ENCODE measurements at places on chromosomes 1 and 21. TPM values are rescaled to one million over a fixed set of nuclear protein-coding genes. Genes with fewer than 3 reads are reported as not detected.

DNA sequence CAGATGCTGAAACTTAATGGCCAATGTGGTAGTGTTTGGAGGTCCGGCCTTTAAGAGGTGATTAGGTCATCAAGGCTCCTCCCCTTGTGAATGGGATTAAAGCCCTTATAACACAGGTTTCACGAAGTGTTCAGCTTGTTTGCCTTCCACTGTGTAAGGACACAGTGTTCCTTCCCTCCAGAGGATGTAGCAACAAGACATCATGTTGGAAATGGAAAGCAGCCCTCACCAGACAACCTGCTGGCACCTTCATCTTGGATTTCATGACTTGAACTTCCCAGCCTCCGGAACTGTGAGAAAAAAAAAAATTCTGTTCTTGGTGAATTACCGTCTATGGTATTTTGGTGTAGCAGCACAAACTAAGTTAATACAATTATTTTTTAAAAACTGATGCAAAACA is 613.8 kb downstream of the KIF26B start:
- no peak for DNase-seq

DNA sequence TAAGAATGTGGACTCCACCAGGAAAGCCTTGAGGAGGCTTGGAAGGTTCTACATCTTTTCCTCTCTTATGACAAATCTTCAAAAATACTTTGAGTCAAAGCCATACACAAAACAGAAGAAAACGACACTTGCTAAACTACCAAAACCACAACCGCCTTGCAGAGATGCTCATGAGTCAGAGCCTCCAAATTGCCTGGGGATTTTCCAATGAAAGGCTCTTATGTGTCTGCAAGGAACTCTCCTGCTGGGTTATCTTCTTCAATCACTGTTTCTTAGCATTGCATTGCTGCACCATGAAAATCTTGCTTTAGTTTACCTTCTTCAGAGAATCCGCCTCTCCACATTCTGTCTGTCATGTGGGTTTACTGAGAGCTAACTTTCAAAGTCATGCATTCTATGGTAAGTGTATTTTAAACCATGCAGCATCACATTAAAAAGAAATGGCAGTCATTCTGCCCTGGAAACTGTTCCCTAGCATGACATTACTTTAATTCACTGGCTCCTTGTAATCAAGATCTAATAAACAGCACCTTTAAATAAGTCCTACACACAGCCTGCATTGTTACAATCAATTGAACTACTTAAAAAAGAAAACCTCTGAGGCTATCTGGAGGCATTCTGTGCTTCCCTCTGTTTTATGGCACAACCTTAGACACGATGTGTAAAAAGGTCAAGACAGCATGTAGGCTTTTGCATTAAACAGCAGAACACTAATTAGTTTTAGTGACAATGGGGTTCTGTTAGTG is 210.0 kb upstream of the FOXD3 start:
- peak; percentile 3 for DNase-seq

- DNase-seq = no peak
Measured at GRCh38 chr1:173171152-173171551, 36.0 kb downstream of the TNFSF4 start.

DNA sequence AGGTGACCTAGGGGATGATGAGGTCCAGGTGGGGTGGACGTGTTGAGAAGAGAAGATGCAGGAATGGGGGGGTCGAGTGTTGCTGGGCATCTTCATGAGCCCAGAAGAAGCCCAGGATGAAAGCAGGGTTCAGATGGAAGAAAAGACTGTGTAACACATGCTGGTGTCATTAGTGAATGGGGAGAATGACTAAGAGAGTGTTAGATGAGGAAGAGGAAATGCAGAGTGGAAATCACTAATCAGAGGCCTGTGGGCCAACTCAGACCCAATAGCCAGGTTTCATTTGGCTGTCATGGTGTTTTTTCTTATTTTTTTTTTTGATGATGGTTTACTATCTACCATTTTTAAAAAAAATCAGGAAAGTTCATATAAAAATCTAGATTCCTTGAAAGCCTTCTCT is 180.8 kb upstream of the CAMK1G start:
- no peak for DNase-seq

DNA sequence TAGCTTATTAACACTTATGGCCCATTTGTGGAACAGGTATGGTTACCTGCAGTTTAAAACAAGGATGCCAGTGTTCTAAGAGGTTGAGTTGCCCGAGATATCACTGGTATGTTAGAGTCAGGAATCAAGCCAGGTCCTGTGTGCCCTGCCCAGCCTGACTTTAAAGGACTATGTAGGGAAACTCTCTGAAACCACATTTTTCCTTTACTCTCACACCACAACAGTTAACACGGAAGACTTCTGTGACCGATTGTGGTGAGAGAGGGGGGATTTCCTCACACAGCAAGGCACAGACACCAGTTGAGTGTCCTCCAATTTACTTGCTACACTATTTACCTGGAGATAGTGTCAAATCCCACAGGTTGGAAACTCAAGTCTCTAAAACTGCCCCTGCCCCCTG is 47.8 kb downstream of the UCK2 start:
- no peak for DNase-seq

GRCh38 chr1:102085896-102086295 is 89.2 kb upstream of the OLFM3 start:
- no peak for DNase-seq

DNA sequence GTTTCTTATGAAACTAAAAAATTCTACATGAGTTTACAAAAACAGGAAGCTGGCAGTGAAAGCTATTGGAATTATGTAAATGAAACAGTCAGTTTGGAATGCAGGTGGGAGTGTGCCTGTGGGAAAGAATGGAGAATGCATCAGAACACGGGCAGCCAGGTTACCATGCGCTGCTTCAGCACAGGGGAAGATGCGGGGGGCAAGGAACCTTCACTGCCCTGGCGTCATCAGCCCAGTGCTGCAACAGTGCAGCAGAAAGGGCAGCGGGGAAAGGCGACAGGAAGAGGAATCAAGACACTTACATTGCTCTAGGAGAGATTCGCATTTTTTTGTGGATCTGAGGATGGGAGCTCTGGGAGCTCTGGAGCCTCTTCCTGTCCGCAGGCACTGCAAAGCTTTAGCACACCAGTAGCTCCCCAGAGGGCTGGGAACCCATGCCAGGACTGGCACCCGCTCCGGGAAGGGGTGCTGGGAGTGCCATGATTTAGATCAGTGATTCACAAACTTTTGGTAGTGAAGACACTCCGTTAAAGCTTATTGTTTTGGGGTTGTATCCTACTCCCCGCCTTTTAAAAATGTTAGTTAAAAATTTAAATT is 64.1 kb upstream of the WDR26 start:
- no peak for DNase-seq

- no peak for DNase-seq
Measured at GRCh38 chr1:29646161-29646775, 409.9 kb downstream of the PTPRU start.

DNA sequence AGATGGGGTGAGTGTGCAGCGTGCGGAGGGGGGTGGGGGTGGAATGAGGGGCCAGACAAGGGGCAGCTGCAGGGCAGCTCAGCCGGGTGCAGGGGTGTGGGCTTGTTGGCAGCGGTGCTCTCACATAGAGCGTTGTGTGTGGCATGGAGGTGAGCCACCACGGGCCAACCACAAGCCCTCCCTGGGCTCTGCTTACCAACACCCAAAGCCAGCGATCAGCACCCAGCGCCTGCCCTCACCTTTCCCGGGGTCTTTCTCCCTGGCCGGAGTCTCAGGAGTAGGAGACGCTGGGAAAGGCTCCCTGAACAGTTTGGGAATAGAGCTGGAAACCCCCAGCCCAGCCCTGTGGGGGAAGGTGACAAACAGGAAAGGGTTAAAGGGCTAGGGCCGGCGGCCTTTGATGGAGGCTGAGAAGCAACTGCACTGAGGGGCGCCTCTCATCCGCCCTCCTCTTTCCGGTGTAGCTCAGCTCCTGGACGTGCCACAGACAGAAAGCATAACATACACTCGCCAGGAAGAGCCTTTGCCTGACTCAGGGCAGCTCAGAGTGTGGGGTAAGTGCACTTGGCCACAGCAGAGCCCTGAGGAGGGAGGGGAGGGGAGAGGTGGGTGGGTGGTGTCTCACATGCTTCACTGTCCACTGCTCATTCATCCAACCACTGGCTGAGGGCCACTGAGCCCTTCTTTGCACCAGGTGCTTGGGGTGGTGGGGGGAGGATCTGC is 577 bp downstream of the IKBKE start:
- DNase-seq = peak; percentile 36

DNA sequence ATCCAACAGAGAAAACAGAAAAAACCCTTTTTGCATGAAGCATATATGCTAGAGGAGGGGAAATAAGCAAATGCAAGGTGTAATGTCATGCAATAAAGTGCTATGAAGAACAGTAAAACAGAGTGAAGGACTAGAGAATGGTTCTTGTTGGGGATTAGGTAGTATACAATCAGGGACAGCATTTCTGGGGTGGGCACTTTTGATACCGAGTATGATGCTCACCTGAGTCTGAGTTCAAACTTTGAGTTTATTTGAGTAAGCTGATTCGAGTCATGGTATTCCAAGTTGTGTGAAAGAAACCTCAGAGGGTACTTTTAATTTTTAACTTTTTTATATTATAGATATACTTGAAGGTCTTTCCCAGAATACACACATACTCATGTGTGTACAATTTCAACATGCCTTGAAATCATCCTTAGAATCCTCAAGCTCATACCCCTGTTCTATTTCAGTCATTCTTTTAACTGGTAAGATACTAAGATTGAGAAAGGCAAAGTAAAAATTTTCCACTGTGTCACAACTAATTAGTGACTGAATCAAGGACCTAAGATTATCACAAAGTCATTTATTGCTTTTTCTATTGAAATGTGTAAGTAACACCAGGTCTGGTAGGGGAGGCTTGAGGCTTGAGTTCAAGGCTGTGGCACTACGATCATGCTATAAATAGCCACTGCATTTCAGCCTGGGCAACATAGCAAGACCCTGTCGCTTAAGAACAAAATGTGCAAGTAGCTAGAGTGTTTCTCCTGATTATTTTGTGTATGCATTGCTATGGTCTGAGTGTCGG is 12.1 kb downstream of the LRRC8B start:
- no peak for DNase-seq

GRCh38 chr1:180236698-180237509 is 6.8 kb downstream of the LHX4 start:
- no peak for DNase-seq

The OR2T1 gene
- total RNA-seq = not detected

The ITLN2 gene
- total RNA-seq = not detected

The ISG20L2 gene
- total RNA-seq = 7.3 TPM

The CCDC30 gene
- 11.8 TPM for total RNA-seq

The TENT5C gene
- total RNA-seq = 4.9 TPM

The LIN28A gene
- not detected for total RNA-seq
